ENCODE measurements at places on chromosomes 4 and X.

- DNase-seq = no peak
Measured at GRCh38 chrX:101419489-101419888, 11.5 kb downstream of the HNRNPH2 start.

DNA sequence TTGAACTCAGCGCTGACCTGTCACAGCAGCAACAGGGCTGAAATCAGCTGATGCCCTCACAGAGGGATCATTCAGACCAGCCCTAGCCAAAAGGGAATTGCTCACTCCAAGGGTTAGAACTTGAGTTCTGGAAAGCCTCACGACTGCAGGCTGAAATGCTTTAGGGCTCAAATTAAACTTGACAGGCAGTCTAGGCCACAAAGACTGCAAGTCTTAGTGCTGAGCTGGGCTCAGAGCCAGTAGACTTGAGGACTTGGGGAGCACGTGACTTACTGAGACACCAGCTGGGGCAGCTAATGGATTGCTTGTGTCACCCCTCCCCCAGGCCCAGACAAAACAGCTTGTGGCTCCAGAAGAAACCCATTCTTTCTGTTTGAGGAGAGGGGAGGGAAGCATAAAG is 119.0 kb upstream of the SLC6A14 start:
- no peak for DNase-seq

DNA sequence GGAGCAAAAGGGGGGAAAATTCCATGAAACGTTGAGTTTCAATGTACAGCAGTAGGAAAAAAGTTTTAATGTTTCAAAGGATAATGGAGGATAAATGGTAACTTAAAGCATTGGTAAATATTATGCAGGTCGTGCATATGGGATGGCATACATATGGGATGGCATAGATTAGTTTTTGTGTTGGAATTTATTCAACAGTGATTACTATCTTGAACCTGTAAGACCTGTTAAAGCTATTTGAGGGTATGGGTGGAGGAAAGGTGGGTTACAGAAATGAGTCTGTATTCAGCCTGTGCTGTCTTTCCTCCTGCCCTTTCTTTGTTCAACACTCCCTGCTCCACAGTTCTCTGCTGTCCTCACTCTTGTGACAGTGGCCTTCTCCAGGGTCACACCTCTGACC is 54.6 kb downstream of the ARHGAP10 start:
- DNase-seq = no peak

- DNase-seq = no peak
Measured at GRCh38 chr4:176271749-176272148, 2.7 kb upstream of the ASB5 start.

GRCh38 chrX:100710816-100711215 is 21.1 kb downstream of the SYTL4 start:
- no peak for DNase-seq

- no peak for DNase-seq
Measured at GRCh38 chr4:88618782-88619485, 26.7 kb downstream of the HERC3 start.

GRCh38 chr4:4462970-4463369 is 76.1 kb downstream of the NSG1 start:
- no peak for DNase-seq

All from H54 (cell line).